ENCODE measurements at places on chromosomes 3 and 15. TPM values are rescaled to one million over a fixed set of nuclear protein-coding genes. Genes with fewer than 3 reads are reported as not detected.

APOD gene
- total RNA-seq, result 133 TPM

SPTBN5 gene
- total RNA-seq, result 0.32 TPM

LRRN1 gene
- 11.0 TPM for total RNA-seq

PLSCR2 gene
- 0.60 TPM for total RNA-seq

PPARG gene
- 4.4 TPM for total RNA-seq

LTK gene
- 0.28 TPM for total RNA-seq

DNA sequence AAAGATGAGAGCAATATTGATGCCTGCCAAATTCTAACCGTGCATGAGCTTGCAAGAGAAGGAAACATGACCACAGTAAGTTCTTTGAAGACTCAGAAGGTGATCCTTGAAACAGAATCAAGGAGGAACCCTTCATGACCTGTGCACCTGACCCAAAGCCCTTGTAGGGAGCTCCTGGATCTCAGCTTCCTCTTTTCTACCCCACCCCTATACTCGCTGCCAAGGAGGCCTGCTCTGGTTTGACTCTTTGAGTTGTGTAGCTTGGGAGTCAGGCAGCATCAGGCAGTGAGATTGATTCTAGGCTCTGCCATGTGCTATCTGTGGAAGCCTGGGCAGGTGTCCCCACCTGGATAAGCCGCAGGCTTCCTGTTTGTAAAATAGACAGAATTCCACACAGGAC lies 10.6 kb downstream of the TTC21A start:
- no peak overlapping the region for H3K4me3 ChIP-seq
- H3K27ac ChIP-seq, result no peak overlapping the region
- H3K4me1 ChIP-seq, result no peaks in the 10 kb centered on the region
- H3K27me3 ChIP-seq, result no peaks in the 10 kb centered on the region
- no peak for DNase-seq

- no peaks in the 10 kb centered on the region for H3K27me3 ChIP-seq
- no peak overlapping the region for H3K27ac ChIP-seq
- no peak overlapping the region for H3K4me3 ChIP-seq
- DNase-seq, result no peak
- no peaks in the 10 kb centered on the region for H3K4me1 ChIP-seq
These were observed 3.6 kb upstream of the MYH15 start for GRCh38 chr3:108513961-108514360.

DNA sequence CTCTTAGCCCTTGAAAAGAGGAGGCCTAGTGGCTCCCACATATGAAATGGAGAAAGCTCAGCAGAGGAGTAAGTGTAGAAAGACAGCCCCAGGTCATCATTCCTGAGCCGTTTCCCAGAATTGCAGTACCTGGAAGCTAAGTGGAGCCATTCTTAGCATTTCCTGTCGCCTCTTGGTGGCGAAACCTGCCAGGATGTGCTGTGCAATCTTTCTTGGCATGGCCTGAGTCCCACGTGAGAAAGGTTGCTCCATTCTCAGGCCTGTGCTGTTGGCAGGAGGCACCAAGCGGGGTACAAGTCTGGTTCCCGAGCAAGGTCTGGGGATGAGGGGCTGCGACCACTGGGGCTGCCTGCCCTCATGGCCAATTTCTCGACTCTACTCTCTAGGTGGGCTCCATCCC lies 207.2 kb upstream of the TPM1 start:
- H3K27me3 ChIP-seq, result no peaks in the 10 kb centered on the region
- peaks cover 8% of the 10 kb centered on the region for H3K36me3 ChIP-seq
- H3K27ac ChIP-seq, result peak overlapping the region; percentile 52
- no peaks in the 10 kb centered on the region for H3K4me1 ChIP-seq
- DNase-seq, result peak; percentile 81

GRCh38 chr15:101201411-101202174 lies 50.3 kb downstream of the CHSY1 start:
- H3K4me3 ChIP-seq, result no peak overlapping the region
- H3K4me1 ChIP-seq, result no peaks in the 10 kb centered on the region
- DNase-seq, result no peak
- H3K36me3 ChIP-seq, result no peaks in the 10 kb centered on the region

DNA sequence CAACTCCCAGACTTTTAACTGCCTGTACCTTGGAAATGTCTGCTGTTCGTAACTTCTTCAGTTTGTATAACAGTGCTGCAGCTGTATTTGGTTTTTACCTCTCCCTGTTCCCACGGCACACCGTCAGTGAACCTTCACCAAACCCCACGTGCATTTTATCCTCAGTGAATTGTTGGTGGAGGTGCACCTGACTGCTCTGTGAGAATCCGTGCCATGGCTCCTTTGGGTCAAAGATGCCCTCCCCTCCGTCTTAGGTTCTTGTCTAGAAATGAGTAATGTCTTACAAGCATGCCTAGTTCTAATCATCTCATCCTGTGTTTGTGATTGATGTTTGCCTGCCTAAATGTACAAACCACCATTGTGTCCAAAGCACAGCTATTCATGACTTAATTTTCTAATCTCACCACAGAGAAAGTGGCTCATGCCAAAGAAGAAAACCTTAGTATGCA lies 28.2 kb downstream of the TPM1 start:
- no peaks in the 10 kb centered on the region for H3K4me1 ChIP-seq
- no peak for DNase-seq
- no peak overlapping the region for H3K4me3 ChIP-seq
- H3K36me3 ChIP-seq, result no peaks in the 10 kb centered on the region
- H3K27me3 ChIP-seq, result no peaks in the 10 kb centered on the region

GRCh38 chr3:141105828-141106628 lies 54.9 kb downstream of the SPSB4 start:
- H3K4me1 ChIP-seq, result peaks cover 12% of the 10 kb centered on the region
- H3K36me3 ChIP-seq, result no peaks in the 10 kb centered on the region
- DNase-seq, result peak; percentile 58
- no peak overlapping the region for H3K4me3 ChIP-seq
- H3K27ac ChIP-seq, result no peak overlapping the region

DNA sequence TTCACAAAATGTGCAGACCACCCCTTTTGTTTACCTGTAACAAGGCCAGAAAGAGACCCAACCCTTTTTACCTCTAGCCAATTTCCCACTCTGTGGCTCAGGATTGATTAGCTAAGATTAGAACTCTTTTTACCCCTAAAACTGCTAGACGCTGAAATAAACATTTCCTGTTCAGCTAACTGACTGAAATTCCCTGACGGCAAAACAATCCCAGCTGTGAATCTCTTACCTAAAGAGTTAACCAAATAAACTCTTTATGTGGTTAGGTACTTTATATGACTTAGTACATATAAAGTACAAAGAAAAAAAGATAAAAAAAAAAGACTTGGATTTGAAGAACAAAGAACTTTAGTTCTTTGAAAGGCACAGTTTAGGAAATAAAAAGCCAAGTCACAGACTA lies 988.7 kb downstream of the FHIT start:
- H3K27ac ChIP-seq, result no peak overlapping the region
- no peaks in the 10 kb centered on the region for H3K36me3 ChIP-seq
- no peaks in the 10 kb centered on the region for H3K4me1 ChIP-seq
- no peaks in the 10 kb centered on the region for H3K27me3 ChIP-seq
- H3K4me3 ChIP-seq, result no peak overlapping the region

DNA sequence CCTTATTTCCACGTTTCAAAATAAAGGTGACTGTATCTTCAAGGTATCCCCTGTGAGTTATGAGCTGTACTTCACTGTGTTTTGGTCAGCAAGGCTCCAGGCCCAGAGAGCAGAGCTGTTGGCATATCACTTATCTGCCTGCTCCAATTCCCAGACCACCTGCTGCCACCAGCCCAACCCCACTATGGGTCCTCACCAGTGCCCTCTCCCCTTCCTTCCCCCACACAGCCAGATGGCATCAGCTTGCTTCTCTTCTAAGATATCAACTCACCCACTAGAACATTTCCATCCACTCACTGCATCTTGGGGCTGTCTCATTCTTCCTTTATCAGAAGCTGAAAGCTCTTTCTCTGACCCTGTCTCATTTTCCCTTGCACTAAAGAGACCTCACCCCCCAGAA lies 136.9 kb upstream of the EIF1B start:
- no peaks in the 10 kb centered on the region for H3K27me3 ChIP-seq
- H3K27ac ChIP-seq, result no peak overlapping the region
- no peak overlapping the region for H3K4me3 ChIP-seq
- H3K36me3 ChIP-seq, result no peaks in the 10 kb centered on the region
- DNase-seq, result no peak

- no peaks in the 10 kb centered on the region for H3K4me1 ChIP-seq
- H3K27me3 ChIP-seq, result no peaks in the 10 kb centered on the region
- DNase-seq, result peak; percentile 14
- no peak overlapping the region for H3K4me3 ChIP-seq
These were observed 232.6 kb upstream of the CHRM5 start for GRCh38 chr15:33735637-33736247.

GRCh38 chr3:82103241-82103640 lies 341.8 kb upstream of the GBE1 start:
- H3K27ac ChIP-seq, result no peak overlapping the region
- no peaks in the 10 kb centered on the region for H3K4me1 ChIP-seq
- DNase-seq, result no peak
- no peaks in the 10 kb centered on the region for H3K36me3 ChIP-seq

DNA sequence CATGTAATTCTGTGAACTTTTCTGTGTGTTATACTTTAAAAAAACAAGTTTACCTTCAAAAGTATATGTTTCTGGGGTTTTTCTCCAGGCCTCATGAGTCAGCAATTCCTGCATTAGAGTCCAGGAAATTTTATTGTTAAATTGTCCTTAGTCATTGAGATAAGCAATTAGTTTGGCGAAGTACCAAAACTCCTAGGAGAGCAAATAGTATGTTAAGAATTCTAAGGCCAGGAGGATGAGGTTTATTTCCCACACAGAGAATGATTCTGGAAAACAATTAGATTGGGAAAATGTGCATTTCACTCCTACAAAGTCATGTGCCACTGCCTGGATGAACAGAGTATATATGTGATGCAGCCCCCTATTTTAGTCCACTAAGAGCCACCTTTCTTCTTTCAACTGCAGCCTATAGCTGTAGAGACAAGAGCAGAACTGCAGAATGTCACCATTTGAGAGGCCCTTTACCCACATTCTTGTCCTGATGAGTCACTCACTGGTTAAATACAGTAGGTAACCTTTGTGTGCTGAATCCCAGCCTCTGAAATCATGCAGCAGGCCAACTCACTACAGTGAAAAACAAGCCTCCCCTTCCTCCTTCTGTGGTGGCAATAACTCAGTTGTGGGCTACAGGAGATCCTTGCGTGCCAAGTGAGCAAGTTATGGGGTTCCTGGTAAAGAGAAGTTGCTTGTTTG lies 452.8 kb upstream of the THBS1 start:
- H3K4me1 ChIP-seq, result peaks cover 24% of the 10 kb centered on the region
- H3K36me3 ChIP-seq, result no peaks in the 10 kb centered on the region
- no peak overlapping the region for H3K4me3 ChIP-seq

- no peak for DNase-seq
- no peaks in the 10 kb centered on the region for H3K36me3 ChIP-seq
- H3K27ac ChIP-seq, result no peak overlapping the region
- H3K4me1 ChIP-seq, result no peaks in the 10 kb centered on the region
- no peak overlapping the region for H3K4me3 ChIP-seq
These were observed 20.4 kb downstream of the TGM5 start for GRCh38 chr15:43246261-43246774.

DNA sequence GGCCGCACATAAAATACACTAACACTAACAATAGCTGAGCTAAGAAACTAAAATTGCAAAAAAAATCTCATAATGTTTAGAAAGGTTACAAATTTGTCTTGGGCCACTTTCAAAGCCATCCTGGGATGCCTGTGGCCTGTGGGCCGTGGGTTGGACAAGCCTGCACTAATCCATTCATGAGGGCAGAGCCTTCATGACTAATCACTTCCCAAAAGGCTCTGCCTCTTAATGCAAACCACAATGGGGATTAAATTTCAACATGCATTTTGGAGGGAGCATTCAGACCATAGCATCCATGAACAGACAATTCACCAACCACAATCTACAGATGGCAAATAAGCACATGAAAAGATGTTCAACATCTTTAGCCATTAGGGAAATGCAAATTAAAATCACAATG lies 128.2 kb downstream of the SUCLG2 start:
- no peak overlapping the region for H3K27ac ChIP-seq
- H3K27me3 ChIP-seq, result no peaks in the 10 kb centered on the region
- no peak for DNase-seq
- H3K4me3 ChIP-seq, result no peak overlapping the region
- peaks cover 4% of the 10 kb centered on the region for H3K36me3 ChIP-seq

- H3K27me3 ChIP-seq, result no peaks in the 10 kb centered on the region
- no peak overlapping the region for H3K27ac ChIP-seq
- no peaks in the 10 kb centered on the region for H3K36me3 ChIP-seq
- peaks cover 36% of the 10 kb centered on the region for H3K4me1 ChIP-seq
- H3K4me3 ChIP-seq, result no peak overlapping the region
These were observed 7.6 kb downstream of the PFKFB4 start for GRCh38 chr3:48548729-48549705.

DNA sequence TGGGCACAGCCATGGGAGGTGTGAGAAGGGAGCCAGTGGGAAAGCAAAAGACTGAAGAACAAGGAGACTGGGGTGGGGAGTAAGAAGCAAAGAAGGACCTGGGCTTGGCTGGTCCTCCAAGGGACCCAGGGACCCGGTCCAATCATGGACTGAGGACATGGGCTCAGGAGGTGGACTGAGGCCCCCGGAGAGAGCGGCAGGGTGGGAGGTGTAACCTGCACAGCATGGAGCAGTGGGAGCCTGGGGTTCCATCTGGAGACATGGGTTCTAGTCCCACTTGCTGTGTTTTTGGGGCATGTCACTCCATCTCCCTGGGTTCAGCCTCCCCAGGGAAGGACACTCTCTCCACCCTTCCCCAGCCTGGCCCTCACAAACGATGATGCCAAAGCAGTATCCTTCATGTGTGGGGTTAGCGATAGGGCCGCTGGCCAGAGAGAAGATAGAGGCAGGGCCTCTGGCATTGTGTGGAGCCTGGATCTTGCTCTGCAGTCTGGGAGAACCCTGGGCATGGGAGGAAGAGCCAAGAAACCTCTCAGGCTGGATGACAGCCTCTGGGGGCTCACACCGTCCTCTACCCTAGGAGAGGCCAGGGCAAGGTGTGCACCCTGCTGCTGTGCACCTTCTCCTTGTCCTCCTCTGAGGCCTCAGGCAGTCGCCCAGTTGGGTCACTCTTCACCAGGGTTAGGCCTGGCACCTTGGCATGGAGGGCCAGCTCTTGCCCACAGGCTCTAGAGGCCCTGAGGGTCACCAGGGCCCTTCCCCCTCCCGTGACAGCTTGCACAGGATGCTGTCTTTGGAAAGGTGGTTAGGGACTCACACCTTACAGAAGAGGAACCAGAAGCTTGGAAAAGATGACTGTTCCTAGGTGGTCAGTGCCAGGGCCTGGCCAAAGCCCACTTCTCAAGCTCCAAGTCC lies 26.0 kb downstream of the FBXW12 start:
- no peaks in the 10 kb centered on the region for H3K27me3 ChIP-seq
- peaks cover 5% of the 10 kb centered on the region for H3K4me1 ChIP-seq
- no peak overlapping the region for H3K4me3 ChIP-seq
- H3K36me3 ChIP-seq, result no peaks in the 10 kb centered on the region

- H3K36me3 ChIP-seq, result no peaks in the 10 kb centered on the region
- no peak overlapping the region for H3K4me3 ChIP-seq
- H3K27me3 ChIP-seq, result no peaks in the 10 kb centered on the region
- H3K4me1 ChIP-seq, result no peaks in the 10 kb centered on the region
- no peak for DNase-seq
These were observed 19.2 kb upstream of the SYNM start for GRCh38 chr15:99085413-99086326.
